ENCODE measurements at places on chromosomes 2 and 18.

DNA sequence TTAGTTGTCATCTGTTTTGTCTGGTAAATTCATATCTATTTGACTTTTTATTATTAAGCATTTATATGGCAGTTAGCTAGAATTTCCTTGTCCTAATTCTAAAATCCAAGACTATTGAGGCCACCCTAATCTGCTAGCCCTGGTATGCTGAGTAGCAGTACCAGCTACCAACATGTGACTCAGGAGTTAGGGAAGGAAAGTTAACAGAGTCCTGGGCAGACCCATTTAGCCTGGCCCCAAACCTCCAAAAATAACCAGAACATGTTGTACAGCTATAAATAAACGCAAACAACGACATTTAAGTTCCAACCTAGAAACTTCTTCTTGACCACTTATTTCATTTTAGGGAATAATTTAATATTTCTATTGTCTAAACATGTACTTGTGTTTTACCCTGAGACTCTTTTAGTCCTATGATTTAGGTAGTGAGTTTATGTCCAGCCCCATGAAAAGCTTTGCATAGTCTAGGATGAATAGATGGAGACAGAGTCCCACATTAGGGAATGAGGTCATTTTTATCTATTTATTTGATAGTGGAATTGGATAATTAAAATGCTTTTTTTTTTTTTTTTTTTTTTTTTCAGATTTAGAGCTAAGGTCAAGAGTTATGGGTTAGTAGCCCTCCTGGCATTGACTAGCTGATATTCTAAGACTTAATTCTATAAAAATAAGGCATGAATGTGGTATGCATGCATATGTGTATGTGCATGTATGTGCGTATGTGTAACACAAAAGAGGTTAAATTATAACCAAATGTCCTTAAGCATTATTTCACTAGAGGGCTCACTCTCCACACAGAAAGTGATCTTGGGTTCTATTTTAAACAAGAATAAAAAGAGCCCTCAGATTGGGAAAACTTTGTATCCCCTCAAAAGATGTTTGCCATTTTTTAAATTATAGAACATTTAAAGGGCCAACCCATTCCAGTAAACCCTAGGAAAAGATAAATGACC is 160.1 kb upstream of the MAPRE2 start:
- DNase-seq: no peak

DNA sequence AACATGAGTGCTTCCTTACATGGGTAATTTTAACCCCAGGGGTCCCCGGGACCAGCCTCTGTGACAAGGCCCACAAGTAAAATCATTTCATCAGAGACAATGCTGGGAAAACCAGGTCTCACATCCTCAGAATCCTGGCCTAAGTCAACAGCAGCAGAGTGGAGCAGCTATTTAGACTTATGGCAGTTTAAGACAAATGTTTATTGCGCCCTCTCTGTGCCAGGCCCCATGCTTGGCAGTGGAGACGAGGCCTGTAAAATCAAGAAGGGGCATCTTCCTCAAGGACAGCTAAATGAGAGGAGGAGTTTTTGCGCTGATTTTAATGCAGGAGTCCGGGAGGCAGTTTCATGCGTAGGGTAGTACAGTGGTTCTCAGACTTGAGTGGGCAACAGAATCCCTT is 56.0 kb upstream of the ACAA2 start:
- no peak for DNase-seq

DNA sequence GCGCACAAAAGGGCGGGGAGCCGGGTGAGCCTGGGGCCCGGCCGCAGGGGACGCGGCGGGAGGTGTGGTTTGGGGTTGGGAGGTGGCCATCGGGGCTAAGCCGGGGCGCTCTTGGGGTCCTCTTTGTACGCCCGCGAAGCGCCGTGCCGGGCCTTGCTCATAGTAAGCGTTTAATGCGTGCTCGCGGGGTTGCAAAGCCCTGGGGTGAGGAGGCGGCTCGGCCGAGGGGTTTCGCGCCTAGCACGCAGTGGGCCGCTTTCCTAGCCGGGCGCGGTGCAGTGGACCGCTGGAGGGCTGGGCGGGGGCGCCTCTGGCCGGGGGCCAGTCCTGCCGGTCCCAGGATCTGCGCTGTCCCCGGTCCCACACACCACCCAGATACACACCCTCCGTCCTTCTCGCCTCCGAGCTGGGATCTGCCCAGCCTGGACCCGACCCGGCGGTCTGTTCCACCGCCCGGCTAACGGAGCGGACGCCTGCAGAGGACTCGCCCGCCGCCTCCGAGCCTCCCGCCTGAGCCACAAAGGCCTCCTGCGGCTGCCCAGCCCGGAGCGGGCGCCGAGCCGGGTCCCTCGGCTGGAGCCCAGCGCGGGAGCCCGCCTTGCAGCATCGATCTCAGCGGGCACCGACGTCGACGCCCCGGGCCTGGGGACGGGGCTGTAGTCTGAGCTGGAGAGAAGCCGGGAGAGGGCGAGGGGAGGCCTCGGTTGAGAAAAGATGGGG is 564 bp downstream of the DPYSL5 start:
- no peak for DNase-seq

- no peak for DNase-seq
Observed at GRCh38 chr2:240499309-240500301, 58.2 kb downstream of the ANKMY1 start.

GRCh38 chr2:144208924-144209323 is 311.0 kb downstream of the ZEB2 start:
- DNase-seq: no peak

DNA sequence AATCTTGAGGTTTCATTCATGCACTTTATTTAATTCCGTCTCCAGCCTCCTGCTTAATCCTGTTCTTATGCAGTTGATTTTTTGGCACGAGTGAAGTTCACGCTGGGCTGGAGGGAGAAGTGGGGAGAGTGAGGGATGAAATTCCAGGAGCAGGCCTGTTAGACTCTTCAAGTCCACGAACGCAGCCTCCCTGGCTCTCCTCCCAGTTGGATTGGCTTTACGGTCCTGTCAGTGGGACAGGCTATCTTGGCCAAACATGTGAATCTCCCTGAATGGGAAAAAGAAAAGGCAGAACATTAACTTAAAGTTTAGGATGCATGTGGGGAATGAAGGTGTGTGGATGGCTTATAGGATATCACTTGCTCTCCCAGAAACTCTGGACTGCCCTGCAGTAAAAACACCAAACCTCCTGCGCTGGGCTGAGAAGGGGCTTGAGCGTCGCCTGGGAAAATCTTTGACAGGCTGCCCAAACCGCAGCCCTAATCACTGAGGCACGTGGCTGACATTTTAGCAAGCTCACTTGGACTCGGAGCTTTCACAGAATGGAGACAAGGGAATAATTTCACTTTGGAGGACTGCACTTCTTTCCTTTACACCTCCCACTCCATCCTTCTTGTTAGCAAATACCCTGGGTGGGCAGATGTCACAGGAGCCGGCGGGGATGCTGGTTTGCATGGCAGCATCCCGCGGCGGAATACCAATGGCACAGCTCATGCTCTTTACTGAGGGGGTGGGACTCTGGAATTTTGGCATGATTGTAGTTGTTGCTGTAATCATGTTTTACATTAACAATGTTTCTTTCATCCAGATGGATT is 93.9 kb downstream of the ACKR3 start:
- DNase-seq: no peak

DNA sequence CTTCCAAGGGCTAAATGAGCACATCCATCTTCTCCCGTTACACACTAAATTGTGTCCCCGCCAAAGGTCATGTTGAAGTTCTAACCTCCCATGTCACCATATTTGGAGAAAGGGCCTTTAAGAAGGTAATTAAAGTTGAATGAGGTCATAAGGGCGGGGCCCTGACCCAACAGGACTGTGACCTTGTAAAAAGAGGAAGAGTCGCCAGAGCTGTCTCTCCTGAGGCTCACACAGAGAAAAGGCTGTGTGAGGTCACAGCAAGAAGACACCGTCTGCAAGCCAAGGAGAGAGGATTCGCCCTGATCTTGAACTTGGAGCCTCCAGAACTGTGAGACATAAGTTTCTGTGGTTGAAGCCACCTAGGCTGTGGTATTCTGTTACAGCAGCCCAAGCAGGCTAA is 24.1 kb downstream of the TRABD2A start:
- no peak for DNase-seq

GRCh38 chr2:174824068-174824467 is 59.8 kb upstream of the CHRNA1 start:
- no peak for DNase-seq

- DNase-seq: peak; percentile 19
Observed at GRCh38 chr2:217993817-217994463, 8.9 kb downstream of the TNS1 start.

DNA sequence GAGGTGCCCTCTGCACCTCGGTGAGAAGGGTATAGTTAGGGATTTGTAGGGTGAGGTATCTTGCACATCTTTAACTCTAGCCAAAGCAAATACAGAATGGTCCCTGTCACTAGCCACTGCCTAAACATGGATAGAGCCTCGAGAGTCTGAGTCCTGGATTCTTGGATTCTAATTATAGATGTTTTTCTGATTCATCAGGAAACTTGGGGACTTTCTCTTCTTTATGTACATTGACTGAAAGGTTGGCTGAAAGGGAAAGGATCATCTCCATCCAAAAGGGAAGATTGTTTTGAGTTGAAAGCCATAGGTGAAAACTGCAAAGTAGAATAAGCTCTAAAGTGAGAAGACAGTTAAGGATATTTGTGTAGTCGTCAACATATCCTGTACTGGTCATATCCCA is 8.2 kb downstream of the STK36 start:
- no peak for DNase-seq

GRCh38 chr2:54903736-54904554 is 146.3 kb downstream of the RTN4 start:
- peak; percentile 61 for DNase-seq

- DNase-seq: no peak
Observed at GRCh38 chr2:238423561-238424312, 3.0 kb upstream of the ASB1 start.

DNA sequence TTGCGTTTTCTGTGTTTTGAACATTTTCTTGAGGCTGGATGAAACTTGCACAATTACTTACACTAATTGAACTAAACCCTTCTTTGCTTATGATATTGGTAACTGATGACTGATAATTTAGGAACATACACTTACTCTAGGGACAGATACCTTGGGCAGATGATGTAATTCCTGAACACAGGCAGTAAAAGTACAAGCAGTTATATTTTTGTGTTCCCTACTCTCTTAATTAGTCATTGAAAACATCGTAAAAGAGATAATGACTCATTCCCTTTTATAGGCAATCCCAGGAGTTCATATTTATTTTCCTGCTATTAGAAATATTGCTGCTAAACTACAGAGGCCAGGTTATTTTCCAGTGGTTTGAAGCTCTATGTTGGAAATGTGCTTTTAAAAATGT is 46.4 kb downstream of the CCDC85A start:
- DNase-seq: no peak

GRCh38 chr2:100142393-100142792 is at the start of gene AFF3:
AFF3 (minus strand) TSS chr2:100142590; CDS start chr2:100104454, 38,136 bp downstream.
- DNase-seq: peak; percentile 54

- no peak for DNase-seq
Observed at GRCh38 chr2:200627110-200627770, 41.4 kb downstream of the AOX1 start.

GRCh38 chr2:26792720-26793119 is 6.9 kb downstream of the CENPA start:
- no peak for DNase-seq

DNA sequence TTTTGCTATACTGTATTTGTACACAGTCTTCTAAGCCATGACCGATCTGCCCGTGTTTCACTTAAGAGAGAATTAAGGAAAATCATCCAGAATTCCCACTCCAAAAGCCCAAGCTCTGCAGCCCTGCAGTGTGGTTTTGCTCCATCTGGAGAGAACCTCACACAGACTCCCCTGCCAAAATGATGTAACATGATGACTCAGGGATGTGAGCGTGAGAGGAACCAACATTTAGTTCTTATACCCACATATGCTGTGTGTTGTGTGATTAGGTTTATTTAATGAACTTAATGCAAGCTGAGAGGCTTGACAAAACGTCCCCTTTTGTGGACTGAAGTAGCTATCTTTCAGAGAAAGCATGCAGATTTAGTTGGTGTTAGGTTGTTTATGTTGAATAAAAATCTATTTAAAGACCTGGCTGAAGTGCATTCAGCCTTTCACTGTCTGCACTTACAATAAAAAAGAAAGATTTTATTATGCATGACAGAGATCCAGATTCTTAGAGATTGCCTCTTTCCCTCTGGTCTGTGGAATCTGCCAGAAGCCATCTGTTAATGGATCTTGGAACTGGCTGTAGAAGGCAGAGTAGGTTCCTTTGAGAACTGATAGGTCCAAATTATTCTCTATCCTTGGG is 6.3 kb downstream of the RAB12 start:
- no peak for DNase-seq

GRCh38 chr2:170965446-170966225 is 36.6 kb downstream of the GORASP2 start:
- DNase-seq: no peak

DNA sequence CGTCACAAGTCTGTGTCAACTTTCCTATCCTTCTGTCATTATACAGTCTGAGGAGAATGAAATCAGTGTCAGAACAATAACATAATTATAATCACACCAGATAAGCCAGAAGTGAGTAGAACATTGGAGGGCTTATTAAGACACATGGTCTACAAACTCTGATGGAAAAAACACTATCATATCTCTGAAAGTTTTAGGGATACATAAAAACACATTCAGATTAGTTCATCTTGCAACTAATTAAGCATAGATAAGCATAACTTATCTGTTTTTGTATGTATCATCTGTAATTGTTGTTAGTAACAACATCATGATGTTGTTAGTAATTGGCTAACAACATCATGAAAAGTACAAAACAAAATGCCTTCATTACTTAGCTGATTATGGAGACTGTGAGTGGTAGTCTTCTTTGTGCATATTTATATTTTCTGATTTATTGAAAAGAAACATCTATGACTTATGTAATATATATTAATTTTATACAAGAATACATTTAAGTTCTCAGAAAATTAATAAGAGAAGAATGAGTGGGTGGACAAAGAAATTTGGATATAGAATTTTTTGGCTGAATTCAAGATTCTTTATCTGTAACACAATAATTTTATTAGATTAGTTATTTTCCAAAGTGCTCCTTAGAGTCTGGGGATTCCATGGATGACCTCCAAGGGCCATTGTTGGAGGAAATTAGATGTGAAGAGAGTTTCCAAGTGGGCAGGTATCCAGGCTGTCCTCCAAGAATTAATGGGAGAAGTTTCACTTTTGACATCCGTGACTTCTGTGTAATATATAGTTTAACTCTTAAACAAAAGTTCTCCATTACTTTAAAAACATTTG is 16.9 kb upstream of the CCDC102B start:
- DNase-seq: no peak

GRCh38 chr18:8625461-8626092 is 16.3 kb downstream of the RAB12 start:
- DNase-seq: no peak

GRCh38 chr2:238144262-238144661 is 5.8 kb downstream of the KLHL30 start:
- no peak for DNase-seq

- DNase-seq: no peak
Observed at GRCh38 chr2:231425291-231425810, 29.8 kb downstream of the B3GNT7 start.

DNA sequence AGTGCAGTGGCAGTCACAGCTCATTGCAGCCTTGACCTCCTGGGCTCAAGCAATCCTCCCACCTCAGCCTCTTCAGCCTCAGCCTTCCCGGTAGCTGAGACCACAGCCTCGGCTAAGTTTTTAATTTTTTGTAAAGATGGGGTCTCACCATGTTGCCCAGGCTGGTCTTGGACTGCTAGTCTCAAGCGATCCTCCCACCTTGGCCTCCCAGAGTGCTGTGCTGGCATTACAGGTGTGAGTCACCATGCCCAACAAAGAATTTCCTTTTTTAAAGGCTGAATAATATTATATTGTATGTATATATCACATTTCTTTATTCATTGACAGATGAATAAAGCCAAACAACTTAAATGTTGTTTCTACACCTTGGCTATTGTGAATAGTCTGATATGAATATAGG is 42.5 kb downstream of the MOB4 start:
- no peak for DNase-seq
